Activated T-helper 17 cell treated with anti-CD3 and anti-CD28 coated beads, Interleukin-2, amount 50 U/mL, for 72 hours (primary cell): ENCODE measurements at places on chromosomes 7 and 10. TPM values are rescaled to one million over a fixed set of nuclear protein-coding genes. Genes with fewer than 3 reads are reported as not detected.

Gene HEPACAM2
- total RNA-seq: not detected

Gene TMEM120A
- 30.5 TPM for total RNA-seq

Gene GRM8
- total RNA-seq: not detected

Gene SPDYE1
- total RNA-seq: not detected

Gene UPK3B
- total RNA-seq: 0.79 TPM

Gene SPDYE2
- not detected for total RNA-seq

Gene PAPSS2
- 0.66 TPM for total RNA-seq

Gene CPEB3
- 2.9 TPM for total RNA-seq

Gene FERD3L
- not detected for total RNA-seq

Gene CYP2C19
- not detected for total RNA-seq

Gene CEP55
- total RNA-seq: 47.8 TPM

Gene ZNF239
- total RNA-seq: 1.0 TPM

Gene NOC3L
- 49.3 TPM for total RNA-seq

Gene ZPBP
- total RNA-seq: not detected

Gene ITPRID1
- total RNA-seq: not detected

- no peak for ATAC-seq
- peaks cover 21% of the 10 kb centered on the region for H3K27me3 ChIP-seq
- no peaks in the 10 kb centered on the region for H3K36me3 ChIP-seq
- no peaks in the 10 kb centered on the region for H3K4me1 ChIP-seq
These were observed 6.4 kb downstream of the CDHR1 start for GRCh38 chr10:84200537-84201243.

- no peak overlapping the region for H3K27ac ChIP-seq
- H3K27me3 ChIP-seq: no peaks in the 10 kb centered on the region
- no peak for ATAC-seq
- H3K4me1 ChIP-seq: no peaks in the 10 kb centered on the region
- H3K36me3 ChIP-seq: no peaks in the 10 kb centered on the region
- no peak overlapping the region for H3K4me3 ChIP-seq
These were observed 59.9 kb upstream of the GLCCI1 start for GRCh38 chr7:7908622-7909145.

GRCh38 chr10:60114765-60115586 is 208.6 kb upstream of the CCDC6 start:
- no peak overlapping the region for H3K27ac ChIP-seq
- no peak for ATAC-seq
- no peaks in the 10 kb centered on the region for H3K27me3 ChIP-seq

DNA sequence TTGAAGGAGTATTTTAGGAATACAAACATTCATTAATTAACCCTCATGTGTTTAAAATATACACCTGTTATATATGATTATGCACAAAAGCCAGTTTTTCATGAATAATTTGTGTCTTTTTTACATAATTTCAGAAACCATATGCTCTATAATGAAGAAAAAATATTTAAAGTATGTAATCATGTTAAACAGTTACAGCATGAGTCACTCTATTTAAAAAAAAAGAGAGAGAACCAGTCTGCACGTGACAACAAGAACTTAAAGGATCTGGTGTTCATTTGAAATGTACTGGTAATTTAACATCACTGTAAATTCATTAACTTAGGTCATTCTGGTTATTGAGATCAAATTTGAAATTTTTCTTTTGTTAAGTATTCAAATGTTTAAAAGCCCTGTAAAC is 228.5 kb downstream of the CACNB2 start:
- H3K27ac ChIP-seq: no peak overlapping the region
- H3K4me1 ChIP-seq: no peaks in the 10 kb centered on the region
- no peaks in the 10 kb centered on the region for H3K36me3 ChIP-seq
- no peak overlapping the region for H3K4me3 ChIP-seq

DNA sequence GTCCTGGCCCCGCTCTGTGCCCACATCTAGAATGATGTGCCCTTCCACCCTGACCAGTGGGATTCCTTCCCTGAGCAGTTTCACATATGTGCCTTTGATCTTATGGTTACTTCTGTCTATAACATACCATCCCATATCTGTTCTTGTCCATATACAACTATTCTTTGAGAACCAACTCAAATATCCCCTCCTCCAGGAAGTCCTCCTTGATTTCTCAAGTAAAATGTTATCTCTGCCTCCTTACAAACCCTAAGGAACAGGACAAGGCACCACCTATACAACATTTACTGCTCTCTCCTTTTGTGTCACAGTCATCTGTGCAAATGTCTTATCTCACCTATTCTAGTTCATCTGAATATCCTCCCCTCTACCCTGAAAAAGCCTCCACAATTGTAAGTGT is 28.2 kb downstream of the HABP2 start:
- peaks cover 15% of the 10 kb centered on the region for H3K27me3 ChIP-seq
- ATAC-seq: no peak
- H3K4me3 ChIP-seq: no peak overlapping the region
- H3K27ac ChIP-seq: no peak overlapping the region
- no peaks in the 10 kb centered on the region for H3K4me1 ChIP-seq

DNA sequence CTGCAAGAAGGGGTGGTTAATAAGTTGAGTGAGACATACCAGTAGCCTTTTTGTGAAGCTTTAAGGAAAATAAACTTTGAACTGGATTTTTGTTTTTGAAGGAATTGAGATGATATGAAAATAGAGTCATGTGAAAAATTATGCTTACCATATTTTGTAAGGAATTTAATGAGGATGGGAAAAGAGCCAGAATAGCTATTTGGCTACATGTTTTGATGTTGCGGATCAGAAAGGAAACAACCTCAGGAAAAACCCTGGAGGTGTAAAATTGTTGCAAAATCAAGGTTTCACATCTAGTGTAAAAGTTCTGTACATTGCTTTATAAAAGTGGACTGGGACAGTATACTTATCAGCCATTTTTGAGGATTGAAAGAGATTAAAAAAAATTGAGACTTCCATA is 15.0 kb downstream of the TBC1D12 start:
- peaks cover 14% of the 10 kb centered on the region for H3K27me3 ChIP-seq

- no peak overlapping the region for H3K27ac ChIP-seq
- peaks cover 4% of the 10 kb centered on the region for H3K27me3 ChIP-seq
- peaks cover 12% of the 10 kb centered on the region for H3K4me1 ChIP-seq
- no peak overlapping the region for H3K4me3 ChIP-seq
- H3K36me3 ChIP-seq: no peaks in the 10 kb centered on the region
These were observed 6.1 kb downstream of the KCNH2 start for GRCh38 chr7:150972023-150972468.

DNA sequence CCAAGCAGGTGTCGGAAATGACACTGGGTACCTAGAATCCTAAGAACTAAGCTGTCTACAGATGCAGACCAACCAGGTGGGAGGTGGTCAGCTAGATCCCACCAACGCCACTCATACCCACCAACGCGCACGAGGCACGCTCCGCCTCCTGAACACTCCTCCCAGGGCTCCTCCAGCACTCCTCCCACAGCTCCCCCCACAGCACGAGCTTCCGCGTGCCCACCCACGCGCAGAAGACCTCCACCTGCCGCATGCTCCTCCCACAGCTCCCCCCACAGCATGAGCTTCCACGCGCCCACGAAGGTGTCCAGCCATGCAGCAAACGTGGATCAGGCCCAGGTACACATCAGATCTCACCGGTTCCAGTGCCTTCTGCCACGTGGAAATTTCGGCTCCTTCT is 196.0 kb downstream of the MAD1L1 start:
- H3K27me3 ChIP-seq: no peaks in the 10 kb centered on the region
- H3K36me3 ChIP-seq: no peaks in the 10 kb centered on the region

GRCh38 chr10:98414578-98414931 is 427 bp downstream of the PYROXD2 start:
- peak; percentile 41 for ATAC-seq
- peak overlapping the region; percentile 40 for H3K27ac ChIP-seq
- H3K4me1 ChIP-seq: peaks cover 7% of the 10 kb centered on the region
- H3K4me3 ChIP-seq: peak overlapping the region; percentile 55

- no peak for ATAC-seq
- peaks cover 11% of the 10 kb centered on the region for H3K36me3 ChIP-seq
- no peaks in the 10 kb centered on the region for H3K27me3 ChIP-seq
These were observed 25.4 kb downstream of the TRDMT1 start for GRCh38 chr10:17176091-17176490.

- no peaks in the 10 kb centered on the region for H3K27me3 ChIP-seq
- H3K27ac ChIP-seq: no peak overlapping the region
- no peak for ATAC-seq
- no peaks in the 10 kb centered on the region for H3K4me1 ChIP-seq
- H3K4me3 ChIP-seq: no peak overlapping the region
- H3K36me3 ChIP-seq: no peaks in the 10 kb centered on the region
These were observed 47.7 kb downstream of the ZCCHC24 start for GRCh38 chr10:79397575-79398303.

GRCh38 chr10:58435297-58435985 is 50.2 kb downstream of the TFAM start:
- no peak overlapping the region for H3K4me3 ChIP-seq
- no peak overlapping the region for H3K27ac ChIP-seq
- H3K36me3 ChIP-seq: no peaks in the 10 kb centered on the region
- peaks cover 5% of the 10 kb centered on the region for H3K27me3 ChIP-seq
- no peaks in the 10 kb centered on the region for H3K4me1 ChIP-seq

DNA sequence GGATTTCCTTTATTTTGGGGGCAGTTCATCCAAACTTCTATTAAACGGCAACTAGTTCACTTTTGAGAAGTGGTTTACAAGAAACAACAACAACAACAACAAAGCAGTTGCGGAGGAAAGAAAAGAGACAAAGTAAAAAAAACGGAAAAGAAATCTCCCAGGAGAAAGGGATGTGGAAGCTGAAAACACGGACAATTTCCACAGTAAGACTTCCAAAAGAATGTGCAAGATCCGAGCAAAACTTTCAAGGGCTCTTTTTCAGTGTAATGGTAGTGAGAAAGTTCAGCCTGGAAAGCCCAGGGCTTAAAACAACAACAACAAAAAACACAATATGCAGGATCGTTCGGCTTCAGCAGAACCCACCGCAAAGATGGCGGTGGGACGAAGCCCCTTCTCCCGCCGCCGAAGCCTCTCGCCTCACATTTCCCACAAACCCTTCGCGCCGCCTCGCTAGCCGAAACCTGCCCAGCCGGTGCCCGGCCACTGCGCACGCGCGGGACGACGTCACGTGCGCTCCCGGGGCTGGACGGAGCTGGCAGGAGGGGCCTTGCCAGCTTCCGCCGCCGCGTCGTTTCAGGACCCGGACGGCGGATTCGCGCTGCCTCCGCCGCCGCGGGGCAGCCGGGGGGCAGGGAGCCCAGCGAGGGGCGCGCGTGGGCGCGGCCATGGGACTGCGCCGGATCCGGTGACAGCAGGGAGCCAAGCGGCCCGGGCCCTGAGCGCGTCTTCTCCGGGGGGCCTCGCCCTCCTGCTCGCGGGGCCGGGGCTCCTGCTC is at the start of gene TNKS2:
Gene TNKS2 (plus strand): TSS at position 553 of the 775 bp plus-strand sequence. CDS start 265 bp downstream, outside the sequence.
- H3K27me3 ChIP-seq: no peaks in the 10 kb centered on the region
- peaks cover 40% of the 10 kb centered on the region for H3K4me1 ChIP-seq
- peak within 1 kb of the TSS; percentile 94 for H3K27ac ChIP-seq

GRCh38 chr10:14414901-14415300 is 84.2 kb upstream of the FRMD4A start:
- no peak overlapping the region for H3K27ac ChIP-seq
- ATAC-seq: no peak
- H3K36me3 ChIP-seq: no peaks in the 10 kb centered on the region
- peaks cover 32% of the 10 kb centered on the region for H3K27me3 ChIP-seq
- H3K4me1 ChIP-seq: peaks cover 4% of the 10 kb centered on the region
- H3K4me3 ChIP-seq: no peak overlapping the region

DNA sequence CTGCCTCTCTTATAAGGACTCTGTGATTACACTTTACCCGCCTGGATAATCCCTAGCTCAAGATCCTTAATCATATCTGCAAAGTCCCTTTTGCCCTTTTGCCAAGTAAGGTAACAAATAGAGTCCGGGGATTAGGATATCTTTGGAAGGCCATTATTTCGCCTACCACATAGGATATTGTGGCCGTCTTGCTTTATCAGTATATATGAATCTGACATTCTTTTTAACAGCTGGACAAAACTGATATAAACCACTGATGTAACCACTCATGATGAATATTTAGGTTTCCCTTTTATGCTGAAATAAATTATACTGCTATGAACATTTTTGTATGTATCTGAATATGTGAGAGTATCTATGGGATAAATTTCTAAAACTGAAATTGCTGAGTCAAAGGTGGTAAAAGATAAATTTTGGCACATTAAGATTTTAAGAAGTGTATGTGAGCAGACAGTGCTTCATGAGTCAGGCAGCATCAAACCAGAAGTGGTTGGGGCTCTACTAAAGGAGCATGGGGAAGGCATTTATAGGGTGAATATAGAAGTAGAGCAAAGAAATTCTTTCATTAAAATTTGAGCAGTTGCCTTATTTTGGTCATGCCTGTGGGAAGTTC is 44.7 kb downstream of the AVL9 start:
- H3K4me3 ChIP-seq: no peak overlapping the region
- H3K27ac ChIP-seq: no peak overlapping the region
- H3K4me1 ChIP-seq: peaks cover 12% of the 10 kb centered on the region
- H3K36me3 ChIP-seq: peaks cover 28% of the 10 kb centered on the region
- peak; percentile 71 for ATAC-seq

GRCh38 chr10:58320351-58321049 is 14.3 kb upstream of the UBE2D1 start:
- peaks cover under 1% of the 10 kb centered on the region for H3K27me3 ChIP-seq
- no peak overlapping the region for H3K4me3 ChIP-seq
- no peak overlapping the region for H3K27ac ChIP-seq
- ATAC-seq: no peak

- H3K27ac ChIP-seq: no peak overlapping the region
- ATAC-seq: no peak
- H3K27me3 ChIP-seq: no peaks in the 10 kb centered on the region
- no peak overlapping the region for H3K4me3 ChIP-seq
- H3K36me3 ChIP-seq: peaks cover 94% of the 10 kb centered on the region
These were observed 37.9 kb downstream of the PPP2R2D start for GRCh38 chr10:131938681-131939080.

- H3K27ac ChIP-seq: no peak overlapping the region
- no peaks in the 10 kb centered on the region for H3K27me3 ChIP-seq
- peaks cover 6% of the 10 kb centered on the region for H3K4me1 ChIP-seq
- peak; percentile 47 for ATAC-seq
- H3K36me3 ChIP-seq: no peaks in the 10 kb centered on the region
These were observed 171.9 kb upstream of the LRRN3 start for GRCh38 chr7:110918949-110919548.

DNA sequence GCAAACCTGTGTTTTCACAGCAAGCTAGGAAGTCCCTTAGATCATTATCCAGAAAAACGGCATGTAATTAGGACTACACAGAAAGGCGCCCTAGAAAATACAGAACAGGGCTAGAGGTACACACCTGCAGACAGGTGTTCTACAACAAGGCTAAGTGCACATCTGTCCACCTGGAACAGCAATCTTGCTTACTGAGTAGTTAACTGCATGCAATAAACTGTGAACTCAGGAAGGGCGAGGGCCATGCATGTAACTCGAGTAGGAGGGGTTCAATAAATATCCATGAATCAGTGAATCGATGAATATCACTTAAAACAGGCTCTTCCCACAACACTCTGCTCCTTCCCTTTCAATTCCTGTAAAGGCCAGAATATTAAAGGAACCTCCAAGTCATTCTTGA is 22.0 kb downstream of the FAM171A1 start:
- H3K4me1 ChIP-seq: peaks cover 11% of the 10 kb centered on the region
- ATAC-seq: no peak
- H3K4me3 ChIP-seq: no peak overlapping the region
- H3K27me3 ChIP-seq: peaks cover 8% of the 10 kb centered on the region
- no peak overlapping the region for H3K27ac ChIP-seq

- H3K36me3 ChIP-seq: no peaks in the 10 kb centered on the region
- H3K4me1 ChIP-seq: no peaks in the 10 kb centered on the region
- no peak for ATAC-seq
- no peak overlapping the region for H3K27ac ChIP-seq
These were observed 3.7 kb downstream of the PLPP4 start for GRCh38 chr10:120460776-120461175.
